ENCODE measurements at places on chromosomes 2 and 18.

- no peak for DNase-seq
Observed at GRCh38 chr2:100297511-100297910, 24.8 kb downstream of the LONRF2 start.

- no peak for DNase-seq
Observed at GRCh38 chr18:57716549-57716948, 86.6 kb downstream of the ATP8B1 start.

- DNase-seq: no peak
Observed at GRCh38 chr2:96945014-96945413, 41.4 kb downstream of the FAM178B start.

DNA sequence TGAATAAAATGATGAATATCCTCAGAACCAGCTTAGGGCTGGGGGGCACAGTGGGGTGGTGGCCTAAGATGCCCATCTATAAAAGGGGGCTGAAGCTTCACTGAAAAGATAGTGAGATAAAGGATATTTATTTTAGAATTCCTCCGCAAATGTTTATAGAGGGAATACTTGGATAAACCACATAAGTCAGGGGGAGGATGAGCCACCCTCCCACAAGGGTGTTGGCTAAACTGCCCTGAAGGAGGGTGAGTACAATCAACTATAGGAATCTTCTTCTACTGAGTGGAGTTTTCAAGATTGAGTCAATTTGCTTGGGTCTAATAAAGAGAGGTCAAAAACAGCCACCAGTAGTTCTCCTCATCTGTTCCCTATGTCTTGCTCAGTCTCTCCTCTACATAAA is 114.5 kb upstream of the TANK start:
- no peak for DNase-seq

- DNase-seq: no peak
Observed at GRCh38 chr2:226447338-226448300, 352.0 kb downstream of the IRS1 start.

GRCh38 chr2:46277431-46278190 is 19.6 kb upstream of the EPAS1 start:
- DNase-seq: no peak

DNA sequence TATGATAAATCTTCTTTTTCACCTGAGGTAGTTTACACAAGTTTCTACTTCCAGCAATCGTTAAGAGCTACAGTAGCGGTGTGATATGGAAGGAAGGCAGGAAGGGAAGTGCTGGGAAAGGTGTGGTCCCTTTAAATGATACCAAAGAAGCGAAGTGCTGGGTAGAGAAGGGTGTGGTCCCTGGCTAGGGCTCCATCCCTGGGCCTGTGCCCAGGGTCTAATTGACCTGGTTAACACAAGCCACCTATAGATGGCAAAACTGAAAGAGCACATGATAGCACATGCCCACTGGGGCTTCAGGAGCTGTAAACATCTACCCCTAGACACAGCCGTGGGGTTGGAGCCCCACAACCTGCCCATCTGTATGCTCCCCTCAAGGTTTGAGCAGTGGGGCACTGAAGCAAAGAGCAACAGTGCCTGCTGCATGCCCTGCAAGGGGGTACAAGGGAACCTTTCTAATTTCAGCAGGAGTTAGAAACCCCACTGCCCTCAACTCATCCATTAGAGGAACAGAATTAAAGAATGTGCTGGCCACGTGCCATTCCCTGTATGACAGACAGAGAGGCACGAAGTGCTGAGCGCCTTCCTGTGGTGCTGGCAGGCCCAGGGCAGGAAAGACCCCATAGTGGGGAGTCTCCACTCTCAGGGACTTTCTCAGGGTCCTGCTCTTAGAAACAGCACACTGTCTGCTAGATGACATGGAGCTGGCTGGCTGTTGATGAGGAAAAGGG is 153.1 kb upstream of the LMAN1 start:
- no peak for DNase-seq

DNA sequence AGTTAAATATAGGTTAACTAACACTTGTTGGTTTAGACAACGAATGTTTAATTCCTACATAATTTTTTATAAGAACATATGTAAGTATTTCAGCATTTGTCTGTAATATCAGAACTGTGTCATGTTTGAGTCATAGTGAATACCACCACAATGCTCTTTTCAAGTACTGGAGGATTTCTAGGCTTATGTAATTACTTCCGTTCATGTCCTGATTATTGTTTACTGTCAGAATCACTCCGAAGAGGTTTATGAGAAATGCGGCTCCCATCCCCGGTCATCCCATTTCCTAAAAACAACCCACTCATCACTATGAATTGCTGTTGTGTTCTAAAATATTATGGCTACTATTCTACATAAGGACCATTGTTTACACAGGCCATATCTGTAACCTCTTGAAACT is 45.1 kb downstream of the CDH19 start:
- no peak for DNase-seq

GRCh38 chr2:181104512-181105115 is 124.2 kb downstream of the UBE2E3 start:
- DNase-seq: no peak

DNA sequence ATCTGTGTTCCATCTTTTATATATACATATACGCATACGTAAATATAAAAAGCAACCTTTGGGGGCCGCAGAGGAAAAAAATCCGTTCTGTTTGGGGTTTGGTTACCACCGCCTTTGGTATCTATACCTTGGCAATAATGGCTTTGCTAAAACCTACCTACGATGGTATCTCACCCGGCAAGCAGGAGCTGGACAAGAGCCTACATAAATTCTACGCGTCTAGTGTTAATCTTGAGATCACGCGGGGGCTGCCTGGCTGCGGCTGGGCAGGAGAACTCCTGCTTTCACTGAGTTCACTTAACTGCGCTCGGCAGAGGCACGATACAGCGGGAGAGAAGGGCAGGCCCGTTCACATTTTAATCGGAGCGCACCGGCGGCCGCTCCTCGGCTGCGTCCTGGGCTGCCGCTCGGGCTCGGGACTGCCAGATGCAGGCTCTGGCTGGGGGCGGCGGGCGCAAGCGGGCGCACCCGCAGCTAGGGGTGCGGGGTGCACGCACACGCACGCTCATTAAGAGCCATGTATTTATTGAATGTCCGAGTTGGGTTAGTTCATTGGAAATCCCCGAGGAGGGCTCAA is 1.7 kb upstream of the POU3F3 start:
- no peak for DNase-seq

All from activated T-cell treated with anti-CD3 and anti-CD28 coated beads for 24 hours (primary cell).